ENCODE measurements at places on chromosomes 4 and X.
A peak's percentile ranks its signal among the peaks of the same experiment; 100 is the strongest.

DNA sequence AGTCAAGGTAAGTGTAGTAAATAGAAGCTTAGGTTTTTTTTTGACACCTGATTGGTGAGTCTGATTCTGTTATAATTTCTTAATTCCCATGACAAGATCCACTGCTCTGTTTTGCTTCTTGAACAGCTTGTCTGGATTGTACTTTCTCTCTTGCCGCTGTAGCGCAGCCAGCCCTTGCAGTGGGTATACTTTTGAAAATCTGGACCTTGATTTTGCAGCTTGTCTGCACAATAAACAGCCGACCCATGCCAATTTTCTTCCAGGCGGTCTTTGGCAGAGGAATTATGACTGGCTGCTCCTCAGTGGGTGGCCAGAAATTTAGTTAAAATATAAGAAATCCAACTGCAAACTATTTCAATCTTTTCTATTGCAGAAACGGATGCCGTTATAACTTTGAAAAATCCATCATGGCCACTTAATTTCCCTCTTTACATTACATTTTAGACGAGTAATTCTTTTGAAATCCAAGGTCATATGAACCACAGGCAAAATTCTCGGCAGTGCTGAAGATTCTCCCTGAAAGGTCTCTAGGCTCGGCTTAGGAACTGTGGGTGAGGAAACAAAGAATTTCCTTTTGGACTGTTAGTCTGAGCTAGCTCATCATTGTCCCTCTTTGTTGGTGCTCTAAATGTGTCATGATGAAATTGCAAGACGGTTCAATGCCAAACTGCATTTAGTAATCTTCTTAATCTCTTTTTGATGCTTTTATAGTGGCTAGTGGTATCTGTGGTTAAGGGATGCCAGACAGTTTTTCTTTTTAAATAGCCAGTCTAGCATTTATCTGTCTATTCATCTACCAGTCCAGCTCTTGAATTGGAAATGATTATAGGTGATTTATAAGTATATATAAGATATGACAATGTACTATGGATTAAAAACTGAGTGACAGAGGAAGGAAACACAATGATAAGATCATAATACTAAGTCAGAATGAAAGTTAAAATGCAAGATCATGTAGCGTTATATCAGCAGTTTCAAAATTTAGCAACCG, 31.5 kb upstream of the PTTG2 start:
- DNase-seq, result peak; percentile 38

GRCh38 chr4:151887031-151887815, 126.4 kb upstream of the GATB start:
- peak; percentile 52 for DNase-seq

- no peak for DNase-seq
These were observed 51.2 kb downstream of the GATB start for GRCh38 chr4:151709587-151709986.

GRCh38 chr4:139619644-139620043, 46.0 kb upstream of the MGST2 start:
- peak; percentile 43 for DNase-seq

DNA sequence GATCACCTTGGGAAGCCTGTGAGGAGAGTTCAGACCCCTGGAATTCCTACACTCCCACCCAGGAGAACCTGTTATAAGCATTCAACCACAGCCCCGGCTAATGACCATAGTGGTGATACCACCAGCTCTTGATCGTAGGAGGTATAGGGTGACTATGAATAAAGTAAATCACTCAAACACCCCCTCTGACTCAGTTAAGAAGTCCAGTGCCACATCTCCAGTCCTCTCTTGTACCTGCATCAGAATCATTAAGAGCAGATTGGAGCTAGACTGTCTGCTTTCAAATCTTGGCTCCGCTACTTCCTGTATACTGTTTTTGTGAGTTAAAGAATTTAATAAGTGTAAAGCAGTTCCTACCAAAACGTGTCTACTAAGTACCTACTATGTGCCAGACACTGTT, 565.1 kb upstream of the DIPK2B start:
- DNase-seq, result no peak

Measured in iris pigment epithelial cell (primary cell).